A549 treated with DMSO at 1 μM for 4 hours (cell line): ENCODE measurements at places on chromosomes 16 and 17. TPM values are rescaled to one million over a fixed set of nuclear protein-coding genes. Genes with fewer than 3 reads are reported as not detected.

Gene ZNF423
- total RNA-seq = 0.07 to 0.42 TPM (median 0.16 TPM) in 5 replicates

Gene TM4SF5
- 0.31 to 1.2 TPM (median 0.64 TPM) in 5 replicates for total RNA-seq

Gene PRR29
- total RNA-seq = 0.52 to 0.95 TPM (median 0.70 TPM) in 5 replicates

Gene BAIAP3
- 0.31 to 1.6 TPM (median 1.1 TPM) in 5 replicates for total RNA-seq

Gene FBXL16
- total RNA-seq = 1.5 to 2.9 TPM (median 2.5 TPM) in 5 replicates

Gene TIMP2
- total RNA-seq = 182 to 238 TPM (median 207 TPM) in 5 replicates

Gene HOXB13
- total RNA-seq = 1.7 to 2.7 TPM (median 2.3 TPM) in 5 replicates

Gene SLC5A2
- total RNA-seq = 0.30 to 0.74 TPM (median 0.44 TPM) in 4 of 5 replicates, not detected in the other

Gene SHCBP1
- total RNA-seq = 33.9 to 41.3 TPM (median 40.4 TPM) in 5 replicates

Gene CFAP97D1
- total RNA-seq = not detected in 5 replicates

Gene TEX14
- total RNA-seq = 0.08 to 0.14 TPM (median 0.10 TPM) in 4 of 5 replicates, not detected in the other

Gene NECAB2
- total RNA-seq = 1.6 to 3.7 TPM (median 2.8 TPM) in 5 replicates

Gene ADORA2B
- total RNA-seq = 10.1 to 15.3 TPM (median 11.9 TPM) in 5 replicates

Gene SNX20
- total RNA-seq = not detected in 5 replicates

Gene CMTM2
- total RNA-seq = not detected in 5 replicates

Gene MYH8
- total RNA-seq = not detected in 5 replicates

Gene GRAP
- 0.10 to 0.29 TPM (median 0.24 TPM) in 5 replicates for total RNA-seq

Gene CCL14
- total RNA-seq = not detected in 5 replicates

Gene TMEM100
- total RNA-seq = not detected in 5 replicates

Gene RGS11
- 3.5 to 4.7 TPM (median 4.4 TPM) in 5 replicates for total RNA-seq

Gene CEP95
- total RNA-seq = 29.1 to 34.1 TPM (median 30.8 TPM) in 5 replicates

Gene VMP1
- 150 to 194 TPM (median 170 TPM) in 5 replicates for total RNA-seq

Gene ANKRD40CL
- not detected in 5 replicates for total RNA-seq

Gene GP2
- not detected in 5 replicates for total RNA-seq

Gene ELMO3
- 0.87 to 1.7 TPM (median 1.3 TPM) in 5 replicates for total RNA-seq

Gene RDM1
- total RNA-seq = 2.1 to 4.0 TPM (median 3.1 TPM) in 5 replicates

Gene MFSD6L
- total RNA-seq = not detected in 5 replicates

Gene LLGL2
- 21.4 to 28.2 TPM (median 25.4 TPM) in 5 replicates for total RNA-seq

Gene DLX3
- total RNA-seq = 0.08 to 0.28 TPM (median 0.14 TPM) in 5 replicates

Gene CNGB1
- 0.08 to 0.39 TPM (median 0.09 TPM) in 5 replicates for total RNA-seq

Gene PRDM7
- 0.03 TPM in 1 of 5 replicates, not detected in the others for total RNA-seq

Gene SPN
- total RNA-seq = 0.03 TPM in 2 of 5 replicates, not detected in the others

Gene SHISA9
- 0.06 to 0.11 TPM (median 0.07 TPM) in 4 of 5 replicates, not detected in the other for total RNA-seq

Gene CTRB2
- not detected in 5 replicates for total RNA-seq

Gene CDYL2
- 0.33 to 0.55 TPM (median 0.39 TPM) in 5 replicates for total RNA-seq

Gene CSH2
- total RNA-seq = not detected in 5 replicates

Gene CCL5
- 1.6 to 2.1 TPM (median 1.6 TPM) in 5 replicates for total RNA-seq

Gene AOC3
- total RNA-seq = 0.99 to 2.0 TPM (median 1.5 TPM) in 5 replicates

Gene ACSM2B
- not detected in 5 replicates for total RNA-seq

Gene ASGR2
- 0.07 to 0.19 TPM in 2 of 5 replicates, not detected in the others for total RNA-seq

Gene MEIOB
- total RNA-seq = 1.9 to 2.4 TPM (median 2.1 TPM) in 5 replicates
